Memory B cell (primary cell): ENCODE measurements at places on chromosomes 7 and 10.

DNA sequence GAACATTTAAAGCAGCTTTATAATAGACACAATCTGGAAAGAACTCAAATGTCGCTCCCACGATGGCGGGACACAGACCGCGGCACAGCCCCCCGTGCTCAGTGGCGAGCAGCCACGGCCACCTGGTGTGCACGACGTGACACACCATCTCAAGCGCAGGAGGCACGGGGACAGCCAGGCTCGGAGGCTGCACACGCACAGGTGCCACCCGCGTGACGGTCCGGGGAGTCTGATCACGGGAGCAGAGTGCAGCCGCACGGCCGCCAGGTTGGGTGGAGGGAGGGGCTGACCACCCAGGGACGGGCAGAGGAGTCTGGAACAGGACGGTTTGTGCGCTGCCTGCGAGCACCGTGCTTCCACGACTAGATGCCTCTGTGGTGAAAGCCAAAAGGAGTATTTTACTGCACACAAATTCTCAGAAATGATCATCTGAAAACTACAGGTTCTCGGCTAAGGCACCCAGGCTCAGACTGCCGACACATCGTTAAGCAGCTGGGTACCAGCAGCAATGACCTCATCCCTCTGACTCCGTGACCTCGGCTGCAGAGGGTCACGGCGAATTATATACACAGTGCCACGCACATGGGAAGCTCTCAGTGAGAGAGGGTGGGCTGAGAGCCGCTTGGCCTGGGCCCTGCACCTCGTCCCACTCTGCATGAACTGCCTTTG lies 7.5 kb upstream of the GPER1 start:
- DNase-seq: no peak

DNA sequence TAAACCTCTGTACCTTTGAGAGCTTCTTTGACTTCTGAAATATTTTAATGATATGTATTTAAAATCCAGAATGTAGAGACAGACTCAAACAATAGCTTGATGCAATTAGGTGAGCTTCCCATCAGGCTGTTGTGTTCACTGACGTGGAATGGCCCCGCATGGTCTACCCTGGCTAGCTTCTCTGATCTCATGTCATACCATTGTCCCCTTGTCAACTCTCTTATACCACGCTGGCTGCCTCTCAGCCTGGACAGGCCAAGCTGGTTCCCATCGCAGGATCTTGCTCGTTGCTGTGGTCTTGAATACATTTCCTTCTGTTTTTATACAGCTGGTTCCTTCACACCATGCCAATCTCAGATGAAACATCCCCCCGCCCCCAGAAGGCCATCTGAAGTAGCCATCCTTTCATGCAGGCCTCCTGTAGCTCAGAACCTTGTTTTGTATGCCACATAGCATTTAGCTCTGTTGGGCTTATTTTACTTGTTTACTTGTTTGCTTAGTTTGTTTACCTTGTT lies 84.2 kb downstream of the FANK1 start:
- DNase-seq: no peak

DNA sequence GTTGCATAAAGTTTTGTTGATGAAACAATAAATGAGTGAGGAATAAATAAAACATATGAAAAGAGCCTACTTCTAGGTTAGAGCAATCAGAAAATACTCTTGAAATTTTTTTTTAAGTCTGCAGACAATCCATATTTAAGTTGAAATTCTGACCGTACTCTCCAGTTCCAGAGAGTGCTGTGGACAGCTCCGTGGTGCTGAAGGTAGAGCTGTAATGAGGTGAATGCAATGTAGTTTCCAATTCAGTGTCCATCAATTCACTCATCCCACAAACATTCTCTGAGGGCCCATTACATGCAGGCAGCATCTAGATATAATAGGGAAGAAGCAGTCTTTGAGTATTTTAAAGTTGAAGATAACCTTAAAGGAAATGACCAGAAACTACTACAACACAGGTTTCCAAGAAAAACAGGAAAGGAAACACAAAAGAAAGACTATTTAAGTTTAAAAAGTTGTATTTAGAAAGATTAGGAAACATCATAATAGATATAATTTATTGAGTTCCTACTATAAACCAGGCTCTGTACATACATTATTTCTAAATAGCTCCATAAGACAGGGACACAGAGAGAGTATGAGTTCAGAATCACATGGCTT lies 44.0 kb upstream of the CRTAC1 start:
- DNase-seq: no peak

DNA sequence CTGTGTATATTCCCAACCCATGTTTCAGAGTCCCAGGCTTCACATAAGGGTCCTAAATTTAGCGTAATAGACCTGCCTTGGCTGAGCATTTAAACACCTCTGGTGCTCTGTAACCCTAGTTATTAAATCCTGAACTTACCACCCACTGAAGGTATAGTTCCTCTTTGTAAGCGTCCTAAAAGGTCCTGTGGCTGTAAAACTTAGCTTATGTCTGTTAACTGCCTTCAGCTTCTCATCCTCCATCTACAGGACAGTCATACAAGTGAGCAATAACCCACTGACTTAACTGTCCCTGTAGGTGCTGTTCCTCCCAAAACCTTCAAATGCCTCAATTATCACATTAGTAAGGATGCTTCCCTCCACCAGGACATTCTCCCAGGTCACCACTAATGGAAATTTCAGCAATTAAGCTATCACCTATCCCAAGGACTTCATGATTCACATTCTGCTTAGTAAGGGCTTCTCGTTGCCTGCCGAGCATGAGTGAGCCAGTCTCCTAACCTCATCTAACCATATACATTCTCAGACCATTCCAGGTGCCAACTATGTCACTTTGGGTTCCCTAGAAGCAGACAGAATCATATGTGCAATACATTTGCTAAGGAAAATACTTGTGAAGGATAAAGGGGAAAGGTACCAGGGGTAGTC lies 55.8 kb downstream of the CASD1 start:
- DNase-seq: no peak

DNA sequence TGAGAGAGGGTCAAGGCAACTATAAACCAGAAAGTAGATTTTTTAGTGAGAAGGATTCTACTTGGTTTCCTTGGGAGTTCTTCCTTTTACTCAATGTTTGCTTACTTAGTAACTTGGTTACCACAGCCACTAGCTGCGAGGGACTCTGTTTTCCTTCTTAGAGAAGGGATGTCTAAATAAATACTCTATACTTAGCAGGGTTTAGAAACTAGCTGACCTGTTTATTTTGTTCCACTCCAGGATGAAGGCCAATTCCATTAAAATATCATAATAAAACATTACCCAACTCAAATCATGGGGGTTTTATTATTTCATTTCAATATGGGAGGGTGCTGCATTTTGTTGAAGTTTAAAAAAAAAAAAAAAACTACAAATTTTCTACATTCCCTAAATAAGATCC lies 87.3 kb downstream of the PPP1R3A start:
- DNase-seq: no peak

- peak; percentile 13 for DNase-seq
Measured at GRCh38 chr10:98349508-98349922, 65.5 kb downstream of the PYROXD2 start.

DNA sequence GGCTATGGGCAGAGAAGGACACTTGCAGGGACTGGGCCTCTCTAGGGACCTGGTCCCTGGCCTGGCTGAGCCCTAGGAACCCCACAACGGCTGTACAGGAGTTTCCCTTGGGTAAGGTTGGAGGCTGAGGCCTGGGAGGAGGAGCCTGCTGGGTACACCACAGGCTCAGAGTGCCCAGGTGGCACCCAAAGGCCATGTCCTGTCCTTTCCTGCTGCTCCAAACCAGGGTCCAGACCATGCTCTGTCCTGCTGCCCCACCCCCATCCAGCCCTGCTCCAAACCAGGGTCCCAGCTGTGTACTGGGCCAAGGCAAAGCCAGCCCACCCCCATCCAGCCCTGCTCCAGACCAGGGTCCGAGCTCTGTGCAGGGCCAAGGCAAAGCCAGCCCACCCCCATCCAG lies 35.3 kb upstream of the ZNF488 start:
- no peak for DNase-seq

GRCh38 chr7:17095931-17096330 lies 202.5 kb upstream of the AHR start:
- DNase-seq: no peak

GRCh38 chr10:24008164-24009091 lies 200.5 kb upstream of the KIAA1217 start:
- DNase-seq: no peak

DNA sequence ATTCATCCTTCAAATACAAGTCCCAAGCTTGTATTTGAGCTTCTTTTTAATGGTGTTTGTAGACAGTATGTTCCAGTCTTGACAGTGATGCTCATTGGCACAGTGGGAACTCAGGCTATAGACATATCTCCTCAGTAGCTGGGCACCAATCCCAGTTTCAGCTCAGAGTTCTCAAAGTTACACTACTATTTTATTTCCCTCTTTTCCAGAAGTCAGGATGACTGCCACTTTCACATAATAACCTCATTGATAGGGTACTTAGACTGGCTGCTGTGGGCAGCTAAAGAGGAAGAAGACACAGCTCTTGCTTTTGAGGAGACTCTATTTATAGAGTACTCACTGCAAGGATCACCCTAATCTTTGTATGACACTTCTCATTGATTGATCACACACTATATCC lies 2.4 kb downstream of the GBF1 start:
- no peak for DNase-seq

DNA sequence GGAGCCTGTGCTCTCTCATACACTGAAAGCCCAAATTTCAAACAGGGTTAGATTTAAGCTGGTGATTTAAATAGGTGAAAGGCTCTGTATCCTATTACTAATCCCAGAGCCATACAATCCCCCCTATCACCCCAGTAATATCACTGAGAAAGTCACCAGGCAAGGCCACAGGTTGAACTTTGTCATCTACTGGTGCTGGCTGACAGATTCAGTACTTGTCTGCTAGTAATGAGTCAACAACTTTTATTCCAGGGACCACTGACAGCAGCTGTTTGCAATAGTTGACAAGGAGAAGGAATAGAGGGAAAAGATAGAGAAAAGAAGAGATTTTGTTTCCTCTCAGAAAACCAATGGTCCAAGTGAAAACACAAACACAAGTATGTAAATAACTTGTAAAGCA lies 10.4 kb downstream of the ASB15 start:
- DNase-seq: no peak

- DNase-seq: no peak
Measured at GRCh38 chr7:73896454-73896853, 35.5 kb downstream of the TMEM270 start.

DNA sequence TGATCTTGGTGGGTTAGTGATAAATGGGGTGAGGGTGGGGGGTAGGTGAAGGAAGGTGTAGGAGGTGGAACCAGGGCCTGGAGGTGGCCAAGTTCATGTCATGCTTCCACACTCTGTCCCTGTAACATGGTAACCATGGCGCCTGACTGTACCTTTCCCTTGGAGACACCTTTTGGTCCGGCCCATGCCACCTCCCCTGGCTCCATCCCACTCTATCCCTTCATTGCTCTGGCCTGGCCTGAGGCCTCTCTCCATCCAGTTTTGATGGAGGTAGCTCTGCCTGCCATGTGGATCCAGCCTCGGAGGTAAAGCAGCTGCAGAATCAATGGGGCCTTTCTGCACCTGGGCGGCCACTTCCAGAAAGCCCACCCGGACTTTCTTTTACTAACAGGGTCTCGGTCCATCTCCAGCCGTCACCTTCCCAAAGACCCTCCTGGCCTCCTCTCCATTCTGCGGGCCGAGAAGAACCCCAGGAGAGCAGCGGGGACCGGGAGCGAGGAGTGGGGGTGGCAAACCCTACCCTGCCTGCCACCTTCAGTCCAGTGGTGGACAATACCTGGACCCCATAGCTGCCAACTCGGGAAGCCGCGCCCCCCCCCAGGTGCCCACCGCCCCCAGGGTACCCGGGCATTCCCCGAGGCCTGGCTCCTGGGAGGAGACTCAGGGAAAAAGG lies 504 bp upstream of the TRRAP start:
- DNase-seq: no peak

- no peak for DNase-seq
Measured at GRCh38 chr10:23063045-23063972, 32.1 kb upstream of the MSRB2 start.

DNA sequence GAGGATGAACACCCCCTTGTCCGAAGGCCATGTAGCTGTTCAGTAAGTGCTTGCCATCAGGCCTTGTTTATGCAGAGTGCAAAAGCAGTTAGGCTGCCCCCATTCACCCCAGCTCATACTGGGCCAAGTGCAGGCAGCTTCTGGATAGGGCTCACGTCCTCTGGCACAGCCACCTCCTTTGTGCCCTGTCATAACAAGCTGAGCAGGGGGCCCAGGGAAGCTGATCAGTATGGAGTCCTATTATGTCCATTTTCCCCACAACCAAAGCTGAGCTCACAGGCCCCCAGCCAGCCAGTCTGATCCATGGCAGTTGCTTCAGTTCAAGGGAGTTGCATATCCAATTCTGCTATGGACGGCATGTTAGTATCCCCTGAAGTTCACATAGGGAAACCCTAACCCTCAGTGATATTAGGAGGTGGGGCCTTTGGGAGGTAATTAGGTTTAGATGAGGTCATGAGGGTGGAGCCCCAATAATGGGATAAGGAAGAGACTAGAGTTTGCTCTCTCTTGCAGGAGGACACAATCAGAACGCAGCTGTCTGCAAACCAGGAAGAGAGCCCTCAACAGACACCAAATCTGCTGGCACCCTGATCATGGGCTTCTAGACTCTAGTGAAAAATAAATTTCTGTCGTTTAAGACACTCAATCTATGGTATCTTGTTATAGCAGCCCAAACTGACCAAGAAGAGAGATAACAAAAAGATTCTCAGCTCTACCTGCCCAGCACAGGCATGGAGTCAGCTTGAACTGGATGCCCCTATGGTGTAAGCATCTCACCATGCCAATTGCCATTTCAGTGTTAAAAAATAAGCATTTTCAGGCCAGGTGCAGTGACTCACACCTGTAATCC lies 155.9 kb downstream of the FGFR2 start:
- DNase-seq: no peak

GRCh38 chr10:14953424-14954000 lies 384 bp downstream of the DCLRE1C start:
- no peak for DNase-seq

DNA sequence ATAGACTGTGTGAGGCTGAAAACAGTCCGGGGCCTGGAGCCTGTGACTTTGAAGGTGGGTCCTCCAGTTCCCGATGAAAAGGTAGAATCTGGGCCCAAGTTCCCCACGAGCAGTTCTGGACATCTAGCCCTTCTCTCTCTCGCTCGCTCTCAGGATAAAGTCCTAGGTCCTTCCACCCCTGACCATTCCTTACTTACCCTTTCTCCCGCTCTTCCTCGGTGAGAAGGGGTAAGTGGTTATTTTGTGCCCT lies 713 bp downstream of the IMMP2L start:
- no peak for DNase-seq

DNA sequence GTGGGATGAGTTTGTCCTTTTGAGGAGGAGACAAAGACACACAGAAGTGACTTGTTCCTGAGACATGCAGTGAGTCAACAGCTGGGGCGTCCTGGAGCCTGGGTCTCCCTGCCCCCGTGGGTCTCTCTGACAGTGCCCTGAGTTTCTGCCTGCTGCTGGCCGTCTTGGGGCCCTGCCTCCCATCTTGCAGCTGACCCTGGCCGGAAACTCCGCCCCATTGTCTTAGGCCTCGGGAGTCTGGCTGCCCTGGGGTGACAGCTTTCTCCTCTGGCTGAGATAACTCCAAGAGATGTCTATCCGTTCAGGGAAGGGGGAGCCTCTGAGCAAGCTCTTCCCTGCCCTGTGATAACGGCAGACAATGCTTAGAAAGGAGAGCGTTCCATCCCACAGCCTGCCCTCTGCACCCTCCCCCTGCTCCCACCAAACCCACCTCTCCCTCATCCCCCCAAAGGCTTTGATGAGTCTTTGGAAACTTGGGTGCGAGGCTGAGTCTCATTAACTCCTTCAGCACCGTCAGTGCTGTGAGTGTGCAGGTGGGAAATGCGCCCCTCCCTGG lies 69.5 kb upstream of the PODXL start:
- no peak for DNase-seq
